Activated T-helper 1 cell treated with anti-CD3 and anti-CD28 coated beads, Interleukin-2, amount 50 U/mL, for 16 hours (primary cell): ENCODE measurements at places on chromosomes 4 and X.

DNA sequence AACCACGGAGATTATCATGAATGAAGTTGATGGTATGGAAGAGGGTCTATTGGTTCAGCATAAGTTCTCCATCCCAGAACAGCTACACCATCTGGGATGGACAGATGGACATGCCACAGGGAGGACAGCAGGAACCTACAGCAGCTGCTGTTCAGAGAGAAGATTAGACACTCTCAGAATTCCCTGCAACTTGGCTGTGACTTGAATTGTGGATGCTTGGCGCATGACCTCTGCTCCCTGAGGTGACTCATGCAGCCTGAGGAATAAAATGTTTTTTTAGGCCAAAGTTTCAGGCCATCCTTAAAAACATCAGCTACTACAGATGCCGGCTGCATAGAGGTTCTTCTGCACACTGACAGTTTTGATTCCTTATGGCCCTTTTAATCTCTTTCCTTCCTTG, 97.3 kb downstream of the RS1 start:
- no peak for DNase-seq

- DNase-seq: no peak
These were observed 1.6 kb downstream of the SHISA3 start for GRCh38 chr4:42398871-42399331.

DNA sequence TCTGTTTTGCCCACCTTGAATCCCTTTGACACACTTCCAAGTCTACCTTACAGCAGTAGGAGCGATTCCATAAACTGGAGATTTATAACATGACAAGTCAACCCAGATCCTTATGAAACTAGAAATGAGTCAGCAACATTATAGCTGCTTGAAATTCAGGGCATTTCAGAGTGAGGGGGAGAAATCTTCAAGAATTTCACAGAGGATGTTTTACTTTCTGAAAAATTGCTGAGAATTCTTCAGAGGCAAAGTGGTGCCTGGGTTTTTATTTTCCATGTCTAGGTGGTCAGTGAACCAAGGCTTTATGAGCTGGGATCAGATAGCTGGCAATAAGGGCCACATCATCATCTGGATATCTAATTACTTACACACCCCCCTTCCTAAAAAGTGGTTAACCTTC, 119.8 kb downstream of the PPARGC1A start:
- no peak for DNase-seq

- no peak for DNase-seq
These were observed 10.8 kb downstream of the PLAC1 start for GRCh38 chrX:134647477-134647877.

DNA sequence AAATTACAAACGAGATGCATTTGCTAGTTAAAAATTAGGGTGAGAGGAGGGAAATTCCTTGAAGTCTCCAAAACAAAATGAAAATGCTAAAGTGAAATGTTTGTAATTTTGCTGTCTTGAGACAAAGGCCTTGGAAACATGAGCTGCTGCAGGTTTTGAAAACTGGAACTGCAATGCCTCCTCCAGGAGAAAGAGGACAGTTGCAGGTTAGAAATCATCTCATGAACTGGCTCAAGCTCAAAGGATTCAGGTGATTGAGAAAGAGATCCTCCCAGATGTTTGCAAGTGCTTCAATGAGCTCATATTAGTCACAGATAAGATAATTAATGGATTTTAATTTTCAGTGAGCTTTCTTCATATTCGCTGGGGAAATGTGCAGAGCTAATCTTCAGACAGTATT, 32.4 kb downstream of the SMPX start:
- DNase-seq: no peak

DNA sequence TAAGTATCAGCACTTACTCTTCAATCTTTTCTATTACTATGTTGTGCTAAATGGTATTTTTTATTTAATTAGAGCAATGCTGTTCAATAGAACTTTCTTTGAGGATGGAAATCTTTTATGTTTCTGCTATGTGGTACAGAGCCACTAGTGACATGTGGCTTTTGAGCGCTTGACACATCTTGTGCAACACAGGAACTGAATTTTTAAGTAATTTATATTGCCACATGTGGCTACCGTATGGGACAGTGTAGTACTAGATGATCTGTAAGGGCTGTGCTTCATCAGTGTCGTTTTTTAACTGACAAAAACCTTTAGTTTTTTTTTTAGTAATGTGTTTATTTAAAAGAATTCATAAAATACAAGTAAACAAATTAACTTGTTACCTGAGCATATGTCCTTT, 22.4 kb downstream of the HPRT1 start:
- no peak for DNase-seq

DNA sequence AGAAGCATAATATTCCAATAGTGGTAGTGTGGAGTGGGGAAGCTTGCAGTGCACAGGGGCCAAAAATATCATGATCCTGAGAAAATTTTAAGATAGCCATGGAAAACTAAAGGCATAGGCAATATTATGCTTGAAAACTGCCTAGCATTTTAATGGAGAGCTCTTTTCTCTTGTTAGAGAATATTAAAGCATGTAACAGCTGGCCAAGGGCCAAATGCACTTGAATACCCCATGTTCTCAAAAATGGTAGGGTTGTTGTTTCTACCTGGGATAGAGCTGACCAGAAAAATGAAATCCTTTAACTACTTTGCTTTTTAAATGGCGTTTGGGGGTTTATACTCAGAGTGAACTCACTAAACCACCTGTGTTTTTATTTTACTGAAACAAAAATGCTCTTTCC, 739.6 kb upstream of the SLIT2 start:
- no peak for DNase-seq

DNA sequence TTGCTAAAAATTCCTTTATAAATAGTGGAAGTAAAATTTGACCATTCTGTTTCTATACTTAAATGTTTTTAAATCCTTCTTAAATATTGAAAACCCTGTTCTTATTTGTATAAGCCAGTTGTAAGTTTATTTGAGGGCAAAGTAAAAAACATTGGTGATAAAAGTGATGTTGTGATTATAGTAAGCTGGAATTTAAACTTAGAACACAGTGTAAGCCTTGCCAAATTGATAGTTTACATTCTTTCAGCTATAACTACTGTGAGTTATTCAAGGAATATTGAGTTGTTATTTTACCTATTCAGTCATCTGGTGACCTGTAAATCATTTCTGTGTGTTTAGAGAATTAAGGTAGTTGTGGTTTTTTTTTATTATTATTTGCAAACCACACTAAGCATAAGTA, 9.6 kb downstream of the YY2 start:
- no peak for DNase-seq

- no peak for DNase-seq
These were observed 64.9 kb downstream of the CD99L2 start for GRCh38 chrX:150833454-150834056.

GRCh38 chr4:152112887-152113286, 352.1 kb upstream of the GATB start:
- no peak for DNase-seq

DNA sequence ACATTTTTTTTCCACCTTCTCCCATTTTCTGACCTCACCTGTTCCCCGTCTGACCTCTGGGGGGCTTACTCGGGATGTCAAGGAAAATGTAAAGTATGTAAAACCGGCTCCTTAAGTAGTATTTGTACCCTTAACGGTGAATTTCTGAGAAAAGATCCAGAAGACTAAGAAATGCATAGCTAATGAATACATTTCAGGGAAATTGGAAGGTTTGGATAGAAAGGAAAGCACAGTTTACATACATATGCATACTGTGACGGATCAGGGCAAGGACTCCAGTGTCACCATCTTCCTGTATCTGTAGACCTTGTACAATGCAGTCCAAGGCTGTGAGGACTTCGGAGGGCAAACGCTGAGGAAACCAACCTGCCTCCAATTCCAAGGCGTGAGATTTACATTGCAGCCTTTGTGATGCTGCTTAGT, 2185.9 kb upstream of the TENM3 start:
- DNase-seq: no peak

DNA sequence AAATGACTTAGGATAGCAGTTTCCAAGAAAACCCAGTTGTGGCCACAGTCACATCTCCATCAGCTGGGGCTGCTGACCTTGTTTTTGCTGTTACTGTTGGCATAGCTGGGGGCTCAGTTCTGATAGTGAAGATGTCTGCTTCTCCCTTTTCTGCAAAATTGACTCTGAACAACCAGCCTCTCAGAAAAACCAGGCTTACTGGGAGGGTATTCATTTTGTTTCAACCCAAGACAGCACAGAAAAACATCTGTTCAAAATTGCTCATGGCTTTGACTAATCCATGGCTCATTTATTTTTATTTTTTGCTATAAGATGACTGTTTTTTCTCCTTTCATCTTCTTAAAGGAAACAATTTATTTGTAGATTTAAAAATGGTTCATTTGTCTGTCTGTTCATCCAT, 53.1 kb downstream of the RASL11B start:
- no peak for DNase-seq
